Body of pancreas (tissue), 4 donors: ENCODE measurements at places on chromosomes 12 and 14.

- DNase-seq = peak; percentile 61
Measured at GRCh38 chr12:54300732-54301427, at the start of gene NFE2. NFE2 (minus strand) TSS chr12:54301015; CDS start chr12:54295248, 5,767 bp downstream.

- DNase-seq = no peak
Measured at GRCh38 chr12:127260531-127260930, 1006.4 kb upstream of the TMEM132C start.

GRCh38 chr12:9084417-9084816 lies 31.3 kb downstream of the A2M start:
- DNase-seq = no peak

DNA sequence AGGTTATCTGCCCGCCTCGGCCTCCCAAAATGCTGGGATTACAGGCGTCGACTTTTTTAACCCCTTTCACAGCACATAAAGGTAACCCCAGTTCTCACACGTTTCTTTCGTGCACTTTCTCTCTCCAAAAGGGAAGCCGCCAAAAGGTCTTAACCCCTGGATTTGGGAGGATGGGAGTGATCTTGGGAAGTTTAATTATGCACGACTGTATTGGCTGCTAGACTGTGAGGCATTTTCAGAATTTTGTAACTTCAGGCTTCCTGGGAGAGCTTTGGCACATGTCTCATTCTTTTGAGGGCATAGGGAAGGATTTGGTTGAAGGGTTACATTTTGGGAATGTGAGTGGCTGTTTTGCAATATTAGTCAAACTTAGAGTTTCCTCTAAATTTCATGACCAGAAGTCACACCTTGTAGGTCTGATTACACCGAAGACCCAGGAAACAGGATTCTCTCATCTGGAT lies 1.4 kb upstream of the SMARCC2 start:
- no peak for DNase-seq

DNA sequence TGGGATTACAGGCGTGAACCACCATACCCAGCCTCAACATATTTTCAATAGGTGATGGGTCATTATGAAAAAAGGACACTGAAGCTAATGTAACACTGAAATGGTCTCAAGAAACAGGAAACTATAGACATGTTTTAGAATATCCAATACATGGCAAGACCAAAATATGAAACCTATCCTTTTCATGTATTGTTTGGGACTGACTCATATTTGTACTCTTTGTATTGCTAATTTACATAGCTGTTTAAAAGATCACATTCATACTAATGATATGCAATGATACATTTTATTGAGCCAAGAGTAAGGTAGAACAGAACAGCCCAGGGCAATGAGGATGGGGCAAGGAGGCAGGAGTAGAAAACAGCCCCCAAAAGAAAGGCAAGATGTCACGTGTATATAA lies 32.6 kb downstream of the RESF1 start:
- no peak for DNase-seq
